ENCODE measurements at places on chromosomes 5 and 9. TPM values are rescaled to one million over a fixed set of nuclear protein-coding genes. Genes with fewer than 3 reads are reported as not detected.
A peak's percentile ranks its signal among the peaks of the same experiment; 100 is the strongest.

The SLC45A2 gene
- total RNA-seq: not detected

GRCh38 chr5:160173-160510 lies 31.2 kb upstream of the LRRC14B start:
- DNase-seq: no peak

GRCh38 chr5:62592558-62592957 lies 13.9 kb downstream of the LRRC70 start:
- DNase-seq: no peak

- DNase-seq: no peak
Observed at GRCh38 chr9:16316456-16316855, 554.0 kb downstream of the BNC2 start.

DNA sequence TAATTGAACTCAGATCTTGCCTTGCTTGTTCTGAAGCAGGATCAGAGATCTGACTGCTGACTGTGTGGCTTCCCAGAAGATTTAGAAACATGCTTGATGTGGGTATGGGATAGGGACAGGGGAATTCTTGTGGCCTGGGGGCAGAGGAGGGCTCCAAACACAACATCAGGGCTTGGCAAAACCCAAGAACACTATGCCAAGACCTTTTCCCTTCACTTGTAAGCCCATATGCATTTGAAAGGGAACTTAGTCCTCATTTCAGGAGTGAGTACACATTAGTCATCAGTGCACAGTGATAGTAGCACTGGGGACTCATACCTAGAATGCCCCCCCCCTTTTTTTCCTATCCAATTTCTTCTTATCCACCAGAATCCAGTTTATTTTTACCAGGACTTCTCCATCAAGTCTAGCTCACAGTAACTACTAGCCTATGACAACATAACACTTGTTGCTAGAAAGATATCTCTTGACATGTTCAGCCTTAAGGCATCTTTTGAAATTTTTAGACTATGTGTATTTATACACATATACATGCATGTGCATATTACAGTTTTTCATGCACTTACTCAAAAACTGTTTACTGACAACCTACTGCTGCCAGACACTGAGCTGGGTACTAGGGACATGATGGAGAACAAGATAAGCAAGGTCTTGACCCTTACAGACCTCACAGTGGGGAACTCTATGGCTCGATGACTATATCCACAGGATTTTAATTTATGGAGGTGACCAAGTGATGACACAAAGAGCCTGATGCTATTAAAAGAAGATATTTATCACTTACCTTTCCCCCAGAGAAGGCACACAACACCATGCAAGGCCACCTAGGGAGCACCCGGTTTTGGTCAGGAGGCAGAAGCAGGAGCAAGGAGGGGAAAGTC lies 158.3 kb upstream of the MAP3K1 start:
- no peak for DNase-seq

- DNase-seq: no peak
Observed at GRCh38 chr5:93191035-93191817, 389.8 kb downstream of the NR2F1-AS1 start.

DNA sequence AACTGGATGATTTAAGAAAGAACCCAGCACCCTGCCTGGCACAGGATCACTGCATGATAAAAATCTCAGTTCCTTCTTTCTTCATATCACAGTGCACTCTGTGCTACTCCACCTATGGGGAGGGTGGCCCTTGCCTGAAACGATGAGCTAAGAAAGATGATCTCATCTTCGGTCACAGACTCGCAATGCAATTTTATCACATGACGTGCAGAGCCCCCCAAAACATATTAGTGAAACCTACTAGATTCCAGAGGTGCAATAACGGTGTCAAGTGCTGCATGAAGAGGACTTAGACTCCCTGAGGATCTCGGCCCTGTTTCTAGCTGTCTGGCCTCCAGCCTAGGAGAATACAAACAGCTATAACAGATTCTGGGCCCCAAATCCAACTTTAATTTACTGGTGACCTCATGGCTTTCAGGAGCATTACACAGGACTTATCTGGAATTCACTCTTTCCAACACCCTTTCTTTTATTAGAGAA lies 104.0 kb downstream of the EBF1 start:
- DNase-seq: no peak

The KCNT1 gene
- total RNA-seq: 7.4 TPM

- no peak for DNase-seq
Observed at GRCh38 chr9:109250311-109250741, 70.5 kb downstream of the EPB41L4B start.

DNA sequence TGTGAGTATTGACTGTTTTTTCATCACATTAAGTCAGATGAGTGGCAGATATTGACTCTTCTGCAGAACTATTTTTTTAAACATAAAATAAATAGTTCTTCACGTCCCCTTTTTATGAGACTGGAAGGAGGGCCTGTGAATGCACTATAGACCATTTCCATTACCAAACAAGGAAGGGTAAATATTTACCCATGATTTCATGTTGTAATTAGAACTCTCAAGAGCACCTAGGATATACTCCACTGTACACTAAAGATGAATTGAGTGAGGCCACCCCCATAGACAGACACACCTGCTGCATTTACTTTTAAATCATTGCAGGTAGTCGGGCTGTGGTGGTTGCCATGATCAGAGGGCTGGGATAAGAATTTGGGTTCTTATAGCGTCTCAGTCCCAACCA lies 22.6 kb downstream of the SLC36A1 start:
- DNase-seq: no peak

The TAF11L5 gene
- not detected for total RNA-seq

GRCh38 chr9:33289496-33289895 lies 820 bp upstream of the NFX1 start:
- peak; percentile 21 for DNase-seq

DNA sequence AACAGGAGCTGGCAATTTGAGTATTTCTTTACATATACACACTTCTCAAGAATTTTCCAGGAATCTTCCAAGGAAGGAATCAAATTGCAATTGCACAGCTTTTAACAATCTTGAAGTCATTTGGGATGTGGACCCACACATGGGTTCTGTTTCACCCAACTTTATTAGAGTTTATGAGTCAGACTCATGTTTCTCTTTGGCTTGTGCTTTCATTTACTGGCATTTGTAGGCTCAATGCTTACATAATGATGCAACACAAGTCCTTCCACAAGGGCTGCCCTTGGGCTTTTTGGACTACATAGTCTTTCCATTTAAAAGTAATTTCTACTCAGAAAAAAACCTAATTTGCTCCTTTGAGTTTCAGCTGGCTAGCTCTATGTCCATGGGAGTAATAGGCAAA lies 4.6 kb upstream of the CDC37L1 start:
- DNase-seq: no peak

GRCh38 chr9:104868687-104869404 lies 59.1 kb downstream of the ABCA1 start:
- peak; percentile 67 for DNase-seq

GRCh38 chr9:69357030-69357775 lies 32.2 kb downstream of the ENTREP1 start:
- DNase-seq: no peak

GRCh38 chr9:118038713-118039112 lies 334.5 kb downstream of the TLR4 start:
- no peak for DNase-seq

DNA sequence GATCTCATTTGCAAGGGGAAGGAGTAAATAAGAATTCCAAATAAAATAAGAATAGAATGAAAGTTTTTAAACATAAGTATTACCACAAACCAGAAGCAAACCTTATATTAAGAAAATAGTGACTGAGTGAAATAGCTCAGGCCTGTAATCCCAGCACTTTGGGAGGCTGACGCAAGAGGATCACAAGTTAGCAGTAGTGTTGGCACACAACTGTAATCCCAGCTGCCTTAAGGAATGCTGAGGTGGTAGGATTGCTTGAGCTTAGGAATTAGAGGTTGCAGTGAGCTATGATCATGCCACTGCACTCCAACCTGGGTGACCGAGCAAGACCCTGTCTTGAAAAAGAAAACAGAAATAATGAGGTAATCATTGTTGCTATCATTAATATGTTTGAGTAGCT lies 47.0 kb downstream of the APC start:
- DNase-seq: no peak

The CAVIN4 gene
- total RNA-seq: 62.3 TPM

The FOXD4 gene
- not detected for total RNA-seq

GRCh38 chr9:105932276-105932675 lies 237.9 kb downstream of the TMEM38B start:
- DNase-seq: no peak

- DNase-seq: no peak
Observed at GRCh38 chr9:83081846-83082245, 18.9 kb upstream of the RASEF start.
